CD8-positive, alpha-beta memory T cell (primary cell): ENCODE measurements at places on chromosomes 13 and 19. TPM values are rescaled to one million over a fixed set of nuclear protein-coding genes. Genes with fewer than 3 reads are reported as not detected.

- no peaks in the 10 kb centered on the region for H3K27me3 ChIP-seq
- H3K36me3 ChIP-seq = peaks cover 21% of the 10 kb centered on the region
- H3K27ac ChIP-seq = peak overlapping the region; percentile 80
- peak overlapping the region; percentile 87 for H3K4me3 ChIP-seq
- peaks cover 22% of the 10 kb centered on the region for H3K4me1 ChIP-seq
Measured at GRCh38 chr19:36686365-36687213, 823 bp upstream of the ZNF567 start.

Gene KLF2
- 37.5 TPM for total RNA-seq

DNA sequence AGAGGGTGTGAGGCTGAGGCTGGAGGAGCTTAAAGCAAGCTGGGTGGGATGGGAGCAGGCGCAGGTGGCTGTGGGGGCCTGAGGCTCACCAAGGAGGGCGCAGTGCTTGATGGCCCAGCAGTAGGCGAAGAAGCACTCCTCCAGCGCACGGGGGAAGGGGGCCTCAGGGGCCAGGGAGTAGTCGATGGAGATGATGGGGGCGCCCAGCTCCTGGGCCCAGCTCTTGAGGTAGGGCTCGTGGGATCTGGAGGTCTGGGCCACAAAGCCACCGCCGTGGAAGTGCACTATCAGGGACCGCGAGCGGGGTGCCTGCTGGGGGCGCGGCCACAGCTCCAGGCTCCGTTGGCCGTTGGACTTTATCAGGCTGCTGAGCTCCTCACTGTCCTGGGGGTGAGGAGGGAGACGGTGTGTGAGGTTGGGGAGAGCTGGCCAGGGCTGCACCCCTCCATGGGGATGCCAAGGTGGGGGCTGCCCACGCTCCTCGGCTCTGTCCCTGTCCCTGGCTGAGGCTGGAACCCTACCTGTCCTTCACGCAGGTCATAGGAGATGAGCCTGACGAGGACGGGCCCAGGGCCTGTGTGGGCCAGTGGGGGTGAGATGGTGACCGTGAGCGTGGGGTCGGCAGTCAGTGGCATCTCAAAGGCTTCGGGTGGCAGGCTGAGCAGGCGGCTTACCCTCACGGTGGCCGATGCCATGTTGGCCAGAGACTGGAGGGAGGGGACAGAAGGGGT, 17.2 kb upstream of the CNFN start:
- H3K27me3 ChIP-seq = no peaks in the 10 kb centered on the region
- no peaks in the 10 kb centered on the region for H3K36me3 ChIP-seq
- H3K4me1 ChIP-seq = no peaks in the 10 kb centered on the region
- H3K27ac ChIP-seq = no peak overlapping the region
- DNase-seq = no peak

Gene SYNGR4
- total RNA-seq = not detected

DNA sequence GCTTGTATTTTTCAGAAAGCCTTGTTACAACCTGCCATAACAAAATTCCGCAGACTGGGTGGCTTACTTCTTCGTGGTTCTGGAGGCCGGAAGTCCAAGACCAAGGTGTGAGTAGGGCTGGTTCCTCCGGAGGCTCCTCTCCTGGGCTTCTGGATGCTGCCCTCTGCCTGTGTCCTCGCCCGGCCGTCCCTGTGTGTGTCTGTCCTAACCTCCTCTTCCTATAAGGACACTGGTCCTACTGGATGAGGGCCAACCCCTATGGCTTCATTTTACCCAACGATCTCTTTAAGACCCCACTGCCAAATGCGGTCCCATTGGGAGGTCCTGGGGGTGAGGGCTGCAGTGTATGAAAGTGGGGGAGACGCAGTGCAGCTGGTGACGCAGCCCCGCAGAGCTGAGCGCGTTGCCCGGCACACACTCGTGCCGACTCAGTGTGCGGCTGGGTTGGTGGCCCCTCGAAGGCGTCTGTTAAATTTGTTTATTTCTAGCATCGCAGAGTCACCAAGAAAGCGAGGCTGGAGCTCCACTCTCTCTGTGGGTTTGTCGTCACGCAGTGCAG, 116.7 kb downstream of the SOX1 start:
- H3K4me3 ChIP-seq = no peak overlapping the region
- no peak for DNase-seq
- H3K27ac ChIP-seq = no peak overlapping the region
- H3K36me3 ChIP-seq = no peaks in the 10 kb centered on the region
- H3K4me1 ChIP-seq = no peaks in the 10 kb centered on the region
